Activated CD4-positive, alpha-beta T cell treated with anti-CD3 and anti-CD28 coated beads, Interleukin-2, amount 10 ng/mL, durations not matched to agents 7 days and 5 days (primary cell): ENCODE measurements at places on chromosomes 6 and 20.

GRCh38 chr6:75266716-75267291, 17.8 kb downstream of the TMEM30A start:
- no peak for DNase-seq
- H3K36me3 ChIP-seq: peaks cover 23% of the 10 kb centered on the region
- no peaks in the 10 kb centered on the region for H3K27me3 ChIP-seq
- H3K4me1 ChIP-seq: peaks cover 27% of the 10 kb centered on the region
- no peak overlapping the region for H3K4me3 ChIP-seq

- no peak for DNase-seq
- H3K36me3 ChIP-seq: peaks cover 6% of the 10 kb centered on the region
- no peak overlapping the region for H3K27ac ChIP-seq
- H3K27me3 ChIP-seq: no peaks in the 10 kb centered on the region
- H3K4me3 ChIP-seq: no peak overlapping the region
These were observed 3.5 kb downstream of the ZFAND3 start for GRCh38 chr6:37822851-37823682.

DNA sequence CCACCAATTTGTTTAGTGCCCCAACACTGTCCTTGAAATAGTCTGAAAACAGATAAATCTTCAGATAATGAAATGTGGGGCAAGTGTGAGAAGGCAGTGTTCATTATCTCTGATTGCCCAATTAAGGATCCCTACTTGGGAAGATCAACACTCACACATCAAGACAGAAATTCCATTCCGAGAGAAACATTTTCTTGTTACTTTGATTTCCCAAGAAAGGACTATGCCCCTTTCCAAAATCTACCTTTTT, 16.2 kb downstream of the HMGN4 start:
- no peak overlapping the region for H3K27ac ChIP-seq
- no peaks in the 10 kb centered on the region for H3K36me3 ChIP-seq
- peaks cover 3% of the 10 kb centered on the region for H3K27me3 ChIP-seq
- DNase-seq: no peak
- peaks cover 22% of the 10 kb centered on the region for H3K4me1 ChIP-seq

DNA sequence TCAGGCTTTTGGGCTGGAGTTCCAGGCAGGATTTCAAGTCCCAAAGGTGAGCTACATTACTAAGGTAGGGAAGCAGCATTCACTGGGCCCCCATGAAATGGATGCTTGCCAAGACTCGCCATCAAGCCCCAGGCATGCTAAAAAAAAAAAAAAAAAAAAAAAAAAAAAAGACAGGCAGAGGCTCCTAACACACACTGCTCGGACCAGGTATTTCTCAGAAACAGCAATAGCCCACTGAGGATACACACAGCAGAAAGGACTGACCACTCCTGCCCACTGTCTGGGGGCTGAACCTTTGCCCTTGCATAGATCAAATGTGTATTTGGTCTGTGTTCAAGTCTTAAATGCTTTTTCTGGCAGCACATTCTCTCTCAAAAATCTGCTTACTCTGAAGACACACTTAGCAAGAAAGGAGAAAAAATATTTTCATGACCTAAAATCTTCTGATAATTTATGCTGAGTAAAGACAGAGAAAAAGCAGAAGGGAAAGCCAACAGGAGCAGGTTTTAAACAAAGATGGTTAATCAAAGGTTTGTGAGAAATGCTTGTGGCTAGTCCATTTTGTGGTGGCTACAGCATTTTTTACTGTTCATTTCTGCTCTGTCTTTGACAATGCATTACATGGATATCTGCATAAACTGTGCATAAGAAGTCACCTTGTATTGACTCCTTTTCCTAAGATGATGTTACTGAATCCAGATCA, 37.9 kb upstream of the BEND6 start:
- no peak overlapping the region for H3K27ac ChIP-seq
- no peaks in the 10 kb centered on the region for H3K4me1 ChIP-seq
- DNase-seq: no peak
- H3K36me3 ChIP-seq: no peaks in the 10 kb centered on the region
- H3K4me3 ChIP-seq: no peak overlapping the region
- peaks cover 22% of the 10 kb centered on the region for H3K27me3 ChIP-seq

- no peak for DNase-seq
- peak overlapping the region; percentile 22 for H3K27ac ChIP-seq
These were observed 7.7 kb downstream of the TXNDC5 start for GRCh38 chr6:7902867-7903266.

GRCh38 chr20:63804308-63804636, 26.8 kb downstream of the ZBTB46 start:
- H3K4me1 ChIP-seq: peaks cover 8% of the 10 kb centered on the region
- H3K27me3 ChIP-seq: peaks cover 7% of the 10 kb centered on the region
- no peak overlapping the region for H3K4me3 ChIP-seq

- peaks cover 11% of the 10 kb centered on the region for H3K27me3 ChIP-seq
- no peaks in the 10 kb centered on the region for H3K4me1 ChIP-seq
- no peak for DNase-seq
- H3K36me3 ChIP-seq: no peaks in the 10 kb centered on the region
- H3K4me3 ChIP-seq: no peak overlapping the region
These were observed 57.2 kb upstream of the MAFB start for GRCh38 chr20:40746251-40746650.

DNA sequence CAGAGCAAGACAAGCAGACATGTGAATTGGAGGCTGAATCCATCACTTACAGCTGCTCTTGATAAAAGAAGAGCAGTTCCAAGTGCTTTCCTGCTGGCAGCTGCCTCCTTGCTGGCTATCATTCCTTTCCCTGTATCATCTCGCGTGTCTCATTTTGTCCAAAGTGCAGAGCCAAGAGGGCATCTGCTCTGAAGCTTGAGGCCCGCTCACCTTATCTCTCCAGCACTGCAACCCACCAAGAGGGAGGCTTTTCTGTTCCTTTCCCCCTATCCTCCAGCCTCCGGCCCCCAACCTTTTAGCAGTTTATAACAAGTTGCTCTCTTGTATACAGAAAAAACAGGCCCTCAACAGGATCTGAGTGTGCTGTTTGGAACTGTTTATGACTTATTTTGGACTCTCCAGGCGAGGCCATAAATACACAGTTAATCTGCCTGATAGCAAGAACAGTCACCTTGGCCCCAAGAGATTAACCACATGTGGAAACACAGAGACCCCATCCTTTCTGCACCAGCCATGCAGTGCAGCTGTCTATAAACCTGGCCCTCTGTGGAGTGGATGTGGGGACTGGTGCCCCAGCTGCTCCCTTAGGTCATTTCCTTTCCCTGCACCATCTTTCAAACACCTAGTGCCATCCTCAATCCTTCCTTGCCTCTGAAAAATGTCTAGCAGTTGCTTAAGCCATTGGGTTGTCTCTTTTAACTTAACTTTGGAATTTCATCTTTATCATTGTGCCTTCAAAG, 172.5 kb upstream of the FERMT1 start:
- H3K36me3 ChIP-seq: no peaks in the 10 kb centered on the region
- no peak overlapping the region for H3K4me3 ChIP-seq
- no peaks in the 10 kb centered on the region for H3K4me1 ChIP-seq
- no peaks in the 10 kb centered on the region for H3K27me3 ChIP-seq

DNA sequence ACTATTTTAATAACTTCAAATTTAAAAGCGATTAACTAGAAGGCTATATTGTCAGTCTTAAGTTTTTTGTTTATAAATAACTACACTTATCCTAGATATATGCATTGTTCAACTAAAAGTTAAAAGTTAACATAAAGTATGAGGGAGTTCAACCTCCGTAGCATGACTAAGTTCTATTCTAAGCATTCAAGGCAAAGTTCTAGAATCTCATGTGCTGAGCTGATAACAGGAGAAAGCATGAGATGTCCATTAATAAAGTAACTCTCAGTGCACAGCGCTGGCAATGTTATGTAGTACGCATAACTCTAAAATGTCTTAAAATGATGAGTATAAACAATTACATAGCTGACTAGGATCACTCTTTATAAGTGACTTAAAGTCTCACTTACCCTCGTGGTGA, 264.8 kb downstream of the RNGTT start:
- H3K27me3 ChIP-seq: no peaks in the 10 kb centered on the region
- H3K4me3 ChIP-seq: no peak overlapping the region
- H3K4me1 ChIP-seq: peaks cover 2% of the 10 kb centered on the region

- peak overlapping the region; percentile 93 for H3K27ac ChIP-seq
- peaks cover 17% of the 10 kb centered on the region for H3K36me3 ChIP-seq
- DNase-seq: peak; percentile 72
These were observed 3.8 kb downstream of the DIDO1 start for GRCh38 chr20:62922451-62922921.

DNA sequence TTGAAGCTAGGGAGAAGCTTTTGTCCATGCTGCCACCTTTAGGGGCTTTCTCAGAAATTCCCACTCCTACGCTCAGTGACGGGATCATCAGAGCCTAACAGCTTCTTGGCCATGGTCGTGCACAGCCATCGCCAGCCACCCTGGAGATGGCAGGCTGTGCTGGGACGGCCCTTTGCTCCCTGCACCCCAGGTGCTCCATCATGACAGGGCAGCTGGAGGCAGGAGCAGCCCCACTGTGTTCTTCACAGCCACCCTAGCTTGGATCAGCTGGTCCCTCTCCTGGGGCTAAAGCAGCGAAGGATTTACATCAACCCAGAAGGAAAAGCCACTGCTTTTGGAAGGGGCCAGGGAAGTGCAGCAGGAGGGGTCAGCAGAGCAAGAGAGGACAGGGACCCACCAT, 235.9 kb downstream of the LY86 start:
- no peaks in the 10 kb centered on the region for H3K36me3 ChIP-seq
- H3K27ac ChIP-seq: no peak overlapping the region
- DNase-seq: no peak
- peaks cover 16% of the 10 kb centered on the region for H3K4me1 ChIP-seq

- no peak overlapping the region for H3K27ac ChIP-seq
- H3K27me3 ChIP-seq: no peaks in the 10 kb centered on the region
- H3K4me1 ChIP-seq: no peaks in the 10 kb centered on the region
- no peak overlapping the region for H3K4me3 ChIP-seq
- H3K36me3 ChIP-seq: no peaks in the 10 kb centered on the region
- no peak for DNase-seq
These were observed 22.2 kb downstream of the KHDC1L start for GRCh38 chr6:73203098-73203497.

DNA sequence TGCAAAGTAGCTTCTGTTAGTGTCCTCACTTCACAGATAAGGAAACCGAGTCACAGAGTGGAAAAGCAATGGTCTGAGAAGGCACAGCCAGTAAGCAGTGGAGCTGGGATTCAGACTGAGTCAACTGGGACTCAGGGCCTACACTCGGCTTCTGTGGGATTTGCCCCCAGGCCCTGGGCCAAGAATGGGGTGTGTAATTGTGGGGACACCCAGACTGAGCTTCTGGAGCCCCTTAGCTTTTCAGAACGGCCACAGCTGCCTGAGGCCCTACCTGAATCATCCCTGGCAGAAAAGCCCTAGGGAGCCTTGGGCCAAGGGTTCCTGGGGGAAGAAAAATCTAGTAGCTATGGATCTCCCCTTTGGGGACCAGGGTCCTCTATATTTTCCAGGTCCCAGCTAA, 6.5 kb downstream of the ANGPT4 start:
- no peak overlapping the region for H3K27ac ChIP-seq
- H3K36me3 ChIP-seq: no peaks in the 10 kb centered on the region

DNA sequence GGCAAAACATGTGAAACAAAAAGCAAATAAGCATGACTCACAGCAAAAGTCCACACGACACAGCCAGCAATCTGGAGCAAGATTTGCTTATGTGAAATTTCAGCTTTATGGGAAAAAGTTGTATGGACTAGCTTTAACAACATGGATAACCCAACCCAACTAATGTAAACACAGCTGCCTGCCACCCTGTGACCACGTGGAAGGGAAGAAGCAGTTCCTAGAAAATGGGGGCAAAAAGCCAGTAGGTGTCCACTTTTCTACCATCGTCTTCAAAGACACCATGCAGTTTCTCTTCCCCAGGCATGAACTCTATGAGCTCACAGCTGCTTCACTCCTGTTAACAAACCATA, 425.4 kb upstream of the RNF217 start:
- H3K36me3 ChIP-seq: no peaks in the 10 kb centered on the region
- no peaks in the 10 kb centered on the region for H3K27me3 ChIP-seq
- H3K27ac ChIP-seq: no peak overlapping the region
- H3K4me3 ChIP-seq: no peak overlapping the region
- no peaks in the 10 kb centered on the region for H3K4me1 ChIP-seq

DNA sequence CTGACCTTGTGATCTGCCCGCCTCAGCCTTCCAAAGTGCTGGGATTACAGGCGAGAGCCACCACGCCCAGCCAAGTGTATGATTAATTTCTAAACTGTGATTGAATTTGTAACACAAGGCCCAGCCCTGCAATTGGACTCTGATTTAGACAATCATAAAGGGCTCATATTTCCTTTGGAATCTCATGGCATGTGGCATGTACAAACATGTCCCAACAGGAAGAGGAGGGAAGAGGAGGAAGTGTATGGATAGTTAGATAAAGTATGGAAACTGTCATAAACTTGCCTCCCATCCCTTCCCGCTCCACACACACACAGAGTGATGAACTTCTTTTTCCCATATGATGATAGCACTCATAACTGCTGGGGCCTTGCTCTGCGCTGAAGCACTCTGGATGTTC, 27.2 kb upstream of the QKI start:
- no peak overlapping the region for H3K4me3 ChIP-seq
- no peak for DNase-seq
- H3K4me1 ChIP-seq: no peaks in the 10 kb centered on the region
- no peak overlapping the region for H3K27ac ChIP-seq
- no peaks in the 10 kb centered on the region for H3K36me3 ChIP-seq

DNA sequence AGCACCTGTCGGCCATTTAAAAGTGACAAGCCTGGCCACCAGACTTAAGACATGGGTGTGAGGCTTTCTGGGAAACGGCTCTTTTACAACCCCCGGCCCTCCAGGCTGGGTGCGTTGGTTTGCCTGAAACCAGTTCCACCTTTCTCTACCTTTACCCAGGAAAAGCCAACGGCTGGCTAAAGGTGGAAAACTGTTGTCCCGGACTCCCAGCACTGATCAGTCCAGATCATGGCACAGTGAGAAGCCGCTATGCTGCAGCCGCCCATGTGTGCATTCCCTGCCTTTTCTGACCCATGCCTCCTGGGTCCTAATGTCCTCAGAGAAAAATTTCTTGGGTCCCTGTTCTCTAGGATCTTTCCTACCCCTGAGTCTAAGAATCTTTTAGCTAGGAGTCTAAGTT, 655.7 kb upstream of the HS3ST5 start:
- H3K4me3 ChIP-seq: no peak overlapping the region
- H3K27me3 ChIP-seq: no peaks in the 10 kb centered on the region
- H3K4me1 ChIP-seq: no peaks in the 10 kb centered on the region
- DNase-seq: no peak

GRCh38 chr6:35411066-35411465, 41.1 kb upstream of the FANCE start:
- peaks cover 48% of the 10 kb centered on the region for H3K4me1 ChIP-seq
- peak overlapping the region; percentile 51 for H3K4me3 ChIP-seq
- H3K36me3 ChIP-seq: peaks cover 39% of the 10 kb centered on the region
- peak overlapping the region; percentile 79 for H3K27ac ChIP-seq

DNA sequence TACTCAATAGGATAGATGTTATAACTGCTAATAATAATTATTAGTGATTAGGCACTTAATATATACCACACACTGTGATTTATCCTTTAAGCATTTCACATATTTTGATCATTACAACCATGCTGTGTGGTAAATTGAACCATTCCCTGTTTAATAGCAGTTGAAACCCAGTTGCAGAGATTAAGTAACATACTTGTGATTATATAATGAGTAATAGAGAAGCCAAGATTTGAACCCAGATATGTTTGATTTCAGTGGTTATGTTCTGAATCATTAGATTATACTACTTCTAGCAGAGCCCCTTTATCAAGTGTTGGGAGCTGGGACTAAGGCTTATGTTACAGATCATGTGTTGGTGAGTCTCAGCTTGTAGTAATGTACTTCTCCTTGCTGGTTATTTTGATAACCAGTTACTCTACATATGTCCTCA, 44.1 kb downstream of the STK4 start:
- H3K4me1 ChIP-seq: peaks cover 34% of the 10 kb centered on the region
- no peak overlapping the region for H3K27ac ChIP-seq
- H3K36me3 ChIP-seq: peaks cover 59% of the 10 kb centered on the region
- no peak for DNase-seq
- H3K27me3 ChIP-seq: no peaks in the 10 kb centered on the region
- H3K4me3 ChIP-seq: no peak overlapping the region
